ENCODE measurements at places on chromosomes 13 and 19.

GRCh38 chr13:106599875-106600797 lies 32.2 kb upstream of the ARGLU1 start:
- no peak for DNase-seq

- DNase-seq, result no peak
Measured at GRCh38 chr19:51687791-51688670, 5.1 kb upstream of the SPACA6 start.

DNA sequence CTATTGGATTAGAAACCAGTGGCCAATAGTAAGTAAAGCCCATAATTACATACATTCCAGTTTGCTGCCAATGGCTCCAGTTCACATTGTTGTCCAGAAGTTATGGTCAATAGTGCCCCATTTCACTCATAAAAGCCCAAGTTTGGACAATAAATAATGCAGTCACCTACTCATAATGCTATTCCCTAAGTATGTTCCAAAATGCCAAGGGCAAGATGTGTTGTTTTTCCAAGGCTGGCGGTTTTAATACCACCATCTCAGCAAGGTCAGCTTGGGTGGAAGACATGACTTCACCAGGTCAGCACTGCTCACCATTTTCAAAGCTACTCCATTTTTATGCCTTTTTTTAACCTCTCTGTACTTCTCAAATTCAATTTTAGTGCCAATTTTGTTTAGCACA lies 32.7 kb downstream of the KCTD12 start:
- DNase-seq, result no peak

- no peak for DNase-seq
Measured at GRCh38 chr19:32289566-32290210, 55.7 kb upstream of the ZNF507 start.

GRCh38 chr13:113454936-113455335 lies 1.6 kb upstream of the ADPRHL1 start:
- DNase-seq, result no peak

DNA sequence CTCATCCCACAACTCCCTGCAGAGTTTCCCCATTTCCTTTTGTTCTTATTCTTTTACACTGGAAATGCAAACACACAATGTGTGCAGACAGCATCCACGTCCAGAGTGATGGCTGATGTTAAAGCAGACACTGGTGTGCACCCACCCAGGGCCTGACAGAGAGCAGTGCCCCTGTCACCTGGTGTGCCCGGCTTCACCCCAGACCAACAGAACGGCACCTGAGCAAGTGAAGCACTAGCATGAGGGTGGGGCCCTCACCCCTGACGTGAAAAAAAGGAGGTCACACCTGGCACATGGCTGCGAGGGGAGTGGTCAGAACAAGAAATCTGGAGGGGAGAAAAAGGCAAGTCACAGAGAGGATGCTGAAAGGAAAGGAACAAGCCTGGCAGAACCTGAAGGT lies 12.3 kb downstream of the ZNF575 start:
- DNase-seq, result no peak

DNA sequence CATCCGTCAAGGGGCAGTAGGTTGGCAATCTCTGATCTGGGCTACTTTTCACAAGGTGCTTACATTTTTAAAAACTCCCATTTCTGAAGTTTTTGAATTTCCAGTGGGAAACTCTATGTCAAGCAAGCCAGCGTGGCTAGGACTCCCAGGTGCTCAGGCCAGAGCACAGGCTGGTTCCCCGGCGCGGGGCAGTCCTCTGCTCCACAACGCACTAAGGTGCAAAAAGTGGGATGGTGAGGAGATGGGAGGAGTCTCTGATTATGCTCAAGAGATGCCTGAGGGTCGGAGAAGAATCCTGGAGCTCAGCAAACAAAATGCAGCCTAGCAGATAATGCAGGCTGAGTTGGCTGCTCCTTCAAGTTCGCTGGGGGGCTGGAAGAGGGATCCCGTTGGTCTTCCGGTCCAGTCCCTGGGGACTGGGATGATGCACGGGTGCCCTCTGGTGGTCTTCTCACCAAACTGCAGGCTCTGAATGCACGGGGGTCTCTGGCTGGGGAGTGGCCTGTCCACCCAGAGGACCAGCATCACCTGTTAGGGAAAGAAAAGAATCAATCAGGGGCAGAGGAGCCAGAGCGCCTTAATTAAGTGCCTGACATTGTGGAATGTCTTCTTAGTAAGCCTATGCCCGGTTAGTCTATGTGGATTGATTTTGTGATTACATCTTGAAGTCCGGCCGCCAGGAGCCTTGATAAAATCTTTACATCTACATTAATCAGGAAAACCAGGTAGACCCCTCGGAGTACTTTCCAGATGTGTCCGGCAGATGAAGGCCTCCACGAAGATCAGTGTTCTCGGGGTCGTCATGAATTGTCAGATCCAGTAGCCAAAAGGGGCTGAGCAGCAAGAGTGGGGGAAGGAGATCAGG lies 244.4 kb upstream of the MAB21L1 start:
- no peak for DNase-seq

DNA sequence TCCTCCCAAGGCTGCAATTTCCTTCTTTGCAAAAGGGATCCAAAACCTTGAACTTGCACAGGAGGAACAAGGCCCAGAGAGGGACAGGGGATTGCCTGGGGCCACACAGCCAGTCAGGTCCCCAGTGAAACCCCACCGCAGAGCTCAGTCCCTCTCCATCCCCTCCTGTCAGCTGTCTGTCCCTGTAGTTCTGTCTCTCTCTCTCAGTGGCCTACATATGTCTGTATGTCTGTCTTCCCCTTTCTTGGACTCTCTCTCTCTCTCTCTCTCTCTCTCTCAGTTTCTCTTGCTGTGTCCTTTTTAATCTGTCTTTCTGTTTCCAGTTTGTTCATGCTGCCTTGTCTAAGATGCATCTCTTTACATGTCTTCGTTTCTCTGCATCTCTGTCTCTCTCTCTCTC lies 11.5 kb downstream of the CEACAM19 start:
- DNase-seq, result no peak

- DNase-seq, result no peak
Measured at GRCh38 chr19:18781885-18782527, 9.1 kb downstream of the COMP start.

DNA sequence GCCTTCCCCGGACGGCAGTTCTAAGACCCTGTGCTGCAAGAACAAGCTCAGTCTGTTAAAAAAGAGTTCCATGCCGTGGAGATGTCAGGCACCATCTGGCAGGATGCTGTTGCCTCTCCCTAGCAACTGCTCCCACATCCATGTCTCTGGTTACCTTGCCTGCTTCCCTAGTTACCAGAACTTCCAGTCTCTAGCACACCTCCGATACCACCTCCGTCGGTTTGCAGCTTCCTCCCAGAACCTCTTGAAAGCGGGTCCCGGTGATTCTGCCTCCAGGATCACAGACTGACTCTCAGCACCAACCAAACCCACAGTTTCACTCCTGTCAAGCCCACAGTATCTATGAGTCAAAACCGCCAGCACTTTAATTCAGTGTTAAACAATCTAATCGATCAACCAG lies 55.4 kb downstream of the KCTD12 start:
- DNase-seq, result no peak

- no peak for DNase-seq
Measured at GRCh38 chr13:75469047-75469446, 12.9 kb downstream of the TBC1D4 start.

All from esophagus squamous epithelium (tissue), 5 donors.